ENCODE measurements at places on chromosomes 7 and 10.

GRCh38 chr10:83301732-83302131, 837.6 kb upstream of the GHITM start:
- no peaks in the 10 kb centered on the region for H3K36me3 ChIP-seq
- no peak overlapping the region for H3K27ac ChIP-seq
- no peak for DNase-seq
- no peaks in the 10 kb centered on the region for H3K4me1 ChIP-seq
- H3K27me3 ChIP-seq: no peaks in the 10 kb centered on the region

DNA sequence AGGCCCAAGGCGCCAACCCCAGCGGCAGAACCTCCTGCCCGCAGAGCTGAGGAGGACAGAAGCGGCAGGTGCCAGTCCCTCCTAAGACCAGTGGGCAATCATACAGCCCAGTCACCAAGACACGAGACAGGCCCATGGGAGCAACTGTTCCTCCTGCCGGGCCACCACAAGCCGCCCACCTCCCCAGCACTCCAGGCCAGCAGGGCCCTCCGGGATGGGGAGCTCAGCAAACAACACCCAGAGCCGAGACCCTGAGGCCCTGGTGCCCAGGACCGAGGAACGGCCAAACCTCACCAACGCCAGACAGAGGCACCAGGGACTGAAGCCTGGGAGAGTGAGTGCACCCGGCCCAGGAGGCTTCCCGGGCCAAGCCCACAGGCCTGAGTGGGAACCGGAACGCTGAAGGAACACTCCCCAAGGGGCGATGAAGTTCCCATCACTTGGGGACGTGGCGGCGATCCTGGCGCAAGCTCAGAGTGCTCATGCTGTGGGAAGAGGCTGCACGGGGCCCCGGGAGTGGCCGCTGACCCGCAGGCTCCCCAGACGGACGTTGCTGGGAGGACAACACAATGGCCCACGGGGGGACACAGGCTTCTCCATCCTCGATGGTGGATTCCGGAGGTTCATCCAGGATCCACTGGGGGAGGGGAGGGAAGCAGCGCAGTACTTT, 35.1 kb downstream of the GPER1 start:
- H3K27ac ChIP-seq: no peak overlapping the region
- no peak for DNase-seq
- H3K36me3 ChIP-seq: no peaks in the 10 kb centered on the region
- H3K4me1 ChIP-seq: peaks cover 5% of the 10 kb centered on the region
- H3K4me3 ChIP-seq: no peak overlapping the region
- no peaks in the 10 kb centered on the region for H3K27me3 ChIP-seq

GRCh38 chr10:62554632-62555199, 180.5 kb downstream of the ZNF365 start:
- no peak for DNase-seq
- no peak overlapping the region for H3K4me3 ChIP-seq
- H3K27me3 ChIP-seq: peaks cover 35% of the 10 kb centered on the region
- H3K27ac ChIP-seq: no peak overlapping the region

- no peaks in the 10 kb centered on the region for H3K36me3 ChIP-seq
- H3K27ac ChIP-seq: no peak overlapping the region
- H3K4me1 ChIP-seq: no peaks in the 10 kb centered on the region
These were observed 69.9 kb downstream of the EPDR1 start for GRCh38 chr7:37990337-37990736.

- peaks cover 13% of the 10 kb centered on the region for H3K36me3 ChIP-seq
- peaks cover 74% of the 10 kb centered on the region for H3K4me1 ChIP-seq
- no peaks in the 10 kb centered on the region for H3K27me3 ChIP-seq
- no peak for DNase-seq
- no peak overlapping the region for H3K27ac ChIP-seq
- no peak overlapping the region for H3K4me3 ChIP-seq
These were observed 154.6 kb upstream of the TARP start for GRCh38 chr7:38428041-38428440.

DNA sequence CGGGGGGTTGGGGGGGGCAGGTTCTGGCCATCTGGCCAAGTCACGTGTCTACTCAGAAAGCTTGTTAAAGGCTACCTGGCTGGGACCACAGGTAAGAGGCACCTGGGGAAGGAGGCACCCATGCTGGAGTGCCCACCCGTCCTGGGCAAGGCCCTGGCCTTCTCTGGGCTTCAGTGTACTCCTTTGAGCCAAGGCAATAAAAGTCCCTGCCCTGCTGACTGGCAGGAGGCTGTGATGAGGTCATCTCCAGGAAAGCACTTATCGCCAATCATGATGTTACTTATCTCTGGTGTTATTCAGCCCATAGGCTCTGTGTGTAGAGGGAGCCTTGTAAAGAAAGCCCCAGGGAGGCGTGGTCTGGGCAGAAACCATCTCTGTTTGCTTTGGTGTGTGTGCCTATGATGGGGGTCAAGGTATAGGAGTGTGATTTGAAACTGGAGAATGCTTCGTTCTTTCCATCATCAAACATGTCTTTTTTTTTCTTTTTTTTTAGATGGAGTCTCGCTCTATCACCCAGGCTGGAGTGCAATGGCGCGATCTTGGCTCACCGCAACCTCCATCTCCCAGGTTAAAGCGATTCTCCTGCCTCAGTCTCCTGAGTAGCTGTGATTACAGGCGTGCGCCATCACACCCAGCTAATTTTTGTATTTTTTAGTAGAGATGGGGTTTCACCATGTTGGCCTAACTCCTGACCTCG, 2.5 kb upstream of the CLDN4 start:
- H3K27ac ChIP-seq: no peak overlapping the region
- H3K4me3 ChIP-seq: no peak overlapping the region
- DNase-seq: no peak
- H3K4me1 ChIP-seq: peaks cover 16% of the 10 kb centered on the region

- no peaks in the 10 kb centered on the region for H3K27me3 ChIP-seq
- no peak overlapping the region for H3K4me3 ChIP-seq
- no peaks in the 10 kb centered on the region for H3K36me3 ChIP-seq
- no peak overlapping the region for H3K27ac ChIP-seq
- DNase-seq: no peak
- H3K4me1 ChIP-seq: peaks cover 9% of the 10 kb centered on the region
These were observed 11.7 kb downstream of the RPA3 start for GRCh38 chr7:7706556-7707172.

- no peaks in the 10 kb centered on the region for H3K36me3 ChIP-seq
- H3K4me3 ChIP-seq: no peak overlapping the region
- no peaks in the 10 kb centered on the region for H3K4me1 ChIP-seq
- H3K27me3 ChIP-seq: no peaks in the 10 kb centered on the region
- DNase-seq: no peak
These were observed 138.4 kb upstream of the TNS3 start for GRCh38 chr7:47720141-47720906.

- H3K4me3 ChIP-seq: no peak overlapping the region
- no peak for DNase-seq
- H3K27ac ChIP-seq: no peak overlapping the region
These were observed 430.2 kb upstream of the MKI67 start for GRCh38 chr10:128556182-128557110.

DNA sequence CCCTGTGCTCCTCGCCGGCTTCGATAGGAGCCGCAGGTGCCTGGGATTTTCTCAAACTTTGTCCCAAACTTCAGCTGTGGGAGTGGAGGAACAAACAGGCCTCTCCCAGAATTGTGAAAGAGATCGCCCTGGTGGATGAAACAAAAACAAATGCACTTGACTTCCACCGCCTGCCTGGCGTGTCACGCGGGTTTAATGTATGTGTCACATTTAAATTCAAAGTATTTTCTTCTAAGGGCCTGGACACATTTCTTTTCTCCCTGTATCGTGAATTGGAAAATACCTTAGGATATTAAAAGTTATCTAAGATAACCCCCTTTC, 694 bp upstream of the WASL start:
- H3K36me3 ChIP-seq: peaks cover 22% of the 10 kb centered on the region
- H3K4me1 ChIP-seq: peaks cover 44% of the 10 kb centered on the region
- H3K27me3 ChIP-seq: peaks cover 14% of the 10 kb centered on the region
- peak overlapping the region; percentile 88 for H3K4me3 ChIP-seq

DNA sequence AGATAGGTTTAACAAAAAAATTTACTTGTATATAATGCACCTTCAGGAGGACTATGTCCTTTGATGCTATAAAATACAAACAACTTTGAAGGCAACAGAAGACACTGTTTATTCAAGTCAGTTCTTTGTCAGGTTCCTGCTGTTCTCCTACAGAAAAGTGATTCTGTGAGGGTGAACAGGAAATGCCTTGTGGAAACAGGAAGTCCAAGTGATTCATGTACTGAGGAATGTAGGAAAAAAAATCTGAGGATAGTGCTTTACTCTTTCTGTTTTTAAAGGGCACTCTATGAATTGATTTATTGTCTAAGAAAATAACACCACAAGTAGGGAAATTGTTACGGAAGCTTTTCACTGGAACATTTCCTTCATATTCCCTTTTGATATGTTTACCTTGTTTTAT, 171.9 kb downstream of the HDAC9 start:
- no peaks in the 10 kb centered on the region for H3K4me1 ChIP-seq
- no peak overlapping the region for H3K4me3 ChIP-seq
- H3K27me3 ChIP-seq: no peaks in the 10 kb centered on the region

DNA sequence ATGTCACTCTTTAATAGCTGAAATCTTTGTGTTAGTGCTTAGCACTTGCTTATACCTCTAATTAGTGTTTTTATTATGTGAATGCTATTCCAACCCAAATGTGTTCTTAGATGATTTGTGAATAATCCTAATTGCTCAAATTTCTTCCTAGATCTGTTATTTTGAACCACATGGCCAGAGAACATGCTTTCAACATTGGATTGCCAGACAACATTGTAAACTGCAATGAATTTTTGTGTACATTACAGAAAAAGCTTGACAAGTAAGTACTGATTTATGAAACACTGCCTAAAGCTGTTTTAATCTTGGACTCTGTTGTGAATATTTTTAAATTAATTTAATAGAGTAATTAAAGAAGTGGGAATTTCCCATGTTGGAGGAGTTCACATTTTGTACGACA, 121.1 kb downstream of the ZNF277 start:
- no peaks in the 10 kb centered on the region for H3K4me1 ChIP-seq
- no peak for DNase-seq
- H3K27ac ChIP-seq: no peak overlapping the region
- peaks cover 32% of the 10 kb centered on the region for H3K36me3 ChIP-seq
- no peaks in the 10 kb centered on the region for H3K27me3 ChIP-seq

DNA sequence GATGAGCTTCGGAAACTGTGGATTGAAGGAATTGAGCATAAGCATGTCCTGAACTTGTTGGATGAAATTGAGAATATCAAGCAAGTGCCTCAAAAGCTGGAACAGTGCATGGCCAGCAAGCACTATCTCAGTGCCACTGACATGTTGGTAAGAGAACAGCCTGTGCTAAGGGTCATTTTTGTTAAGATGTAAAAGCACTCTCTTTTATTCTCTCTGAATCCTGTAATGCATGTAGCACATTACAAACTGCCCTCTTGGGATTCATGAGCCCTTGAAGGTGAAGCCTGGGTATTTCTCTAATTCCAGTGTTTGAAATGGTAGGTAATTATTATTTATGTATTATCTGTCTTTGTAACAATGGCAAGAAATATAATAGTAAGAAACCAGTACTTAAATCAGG, 36.1 kb downstream of the EXOC4 start:
- H3K36me3 ChIP-seq: peaks cover 34% of the 10 kb centered on the region
- no peak overlapping the region for H3K27ac ChIP-seq
- DNase-seq: no peak

GRCh38 chr10:132946-133898, 2.0 kb upstream of the ZMYND11 start:
- peak overlapping the region; percentile 71 for H3K27ac ChIP-seq
- peaks cover 7% of the 10 kb centered on the region for H3K27me3 ChIP-seq
- peaks cover 29% of the 10 kb centered on the region for H3K4me1 ChIP-seq
- H3K36me3 ChIP-seq: no peaks in the 10 kb centered on the region

DNA sequence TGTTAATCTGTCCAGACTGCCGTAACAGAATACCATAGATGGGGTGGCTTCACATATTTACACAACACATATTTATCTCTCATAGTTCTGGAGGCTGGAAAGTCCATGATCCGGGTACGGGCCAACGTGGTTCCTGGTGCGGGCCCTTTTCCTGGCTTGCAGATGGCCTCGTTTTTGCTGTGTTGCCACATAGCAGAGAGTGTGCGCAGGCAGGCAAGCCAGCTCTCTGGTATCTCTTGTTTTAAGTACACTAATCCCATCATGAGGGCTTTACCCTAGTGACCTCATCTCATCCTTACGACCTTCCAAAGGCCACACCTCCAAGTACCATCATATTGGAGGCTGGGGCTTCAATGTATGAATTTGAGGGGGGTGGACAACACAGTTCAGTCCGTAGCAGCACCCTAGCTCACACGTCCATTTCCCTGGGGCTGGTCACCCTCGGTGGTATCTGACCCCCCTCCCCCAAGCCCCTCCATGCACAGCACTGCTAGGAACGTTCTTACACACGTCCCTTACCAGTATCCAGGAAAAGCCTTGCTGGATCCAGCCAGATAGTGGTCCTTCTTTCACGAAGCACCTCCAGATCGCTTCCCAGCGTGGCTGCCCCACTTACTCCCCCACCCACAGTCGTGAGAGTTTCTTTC, 21.5 kb downstream of the CUX1 start:
- no peaks in the 10 kb centered on the region for H3K27me3 ChIP-seq
- H3K4me3 ChIP-seq: no peak overlapping the region
- H3K36me3 ChIP-seq: no peaks in the 10 kb centered on the region
- no peaks in the 10 kb centered on the region for H3K4me1 ChIP-seq
- no peak overlapping the region for H3K27ac ChIP-seq
- no peak for DNase-seq

GRCh38 chr7:98049034-98049433, 57.6 kb upstream of the LMTK2 start:
- H3K27ac ChIP-seq: no peak overlapping the region
- no peaks in the 10 kb centered on the region for H3K27me3 ChIP-seq
- no peak overlapping the region for H3K4me3 ChIP-seq
- H3K36me3 ChIP-seq: no peaks in the 10 kb centered on the region
- DNase-seq: no peak
- peaks cover 2% of the 10 kb centered on the region for H3K4me1 ChIP-seq

DNA sequence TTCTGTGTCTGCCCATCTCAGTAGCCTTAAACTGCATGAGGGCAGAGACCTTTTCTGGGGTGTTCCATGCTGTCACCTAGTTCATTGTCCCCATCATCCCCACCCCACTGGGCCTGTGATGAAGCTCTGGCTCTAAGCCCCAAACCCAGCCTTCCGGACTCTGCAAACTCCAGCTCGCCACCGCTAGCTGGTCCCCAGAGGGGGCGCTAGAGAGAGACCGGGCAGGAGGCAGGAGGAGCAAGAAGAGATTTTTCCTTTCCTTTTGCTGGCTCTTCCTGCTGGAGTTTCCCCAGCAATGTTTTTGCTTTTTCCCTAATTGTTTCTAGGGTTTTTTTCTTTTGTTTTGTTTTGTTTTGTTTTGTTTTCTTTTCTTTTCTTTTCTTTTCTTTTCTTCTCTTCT, 234.4 kb downstream of the TEX36 start:
- no peak overlapping the region for H3K4me3 ChIP-seq
- H3K27me3 ChIP-seq: no peaks in the 10 kb centered on the region
- no peaks in the 10 kb centered on the region for H3K36me3 ChIP-seq
- no peaks in the 10 kb centered on the region for H3K4me1 ChIP-seq

- no peak overlapping the region for H3K4me3 ChIP-seq
- no peak for DNase-seq
- no peaks in the 10 kb centered on the region for H3K36me3 ChIP-seq
- no peaks in the 10 kb centered on the region for H3K4me1 ChIP-seq
These were observed 306.2 kb downstream of the GPR37 start for GRCh38 chr7:124459101-124460055.

- H3K27me3 ChIP-seq: no peaks in the 10 kb centered on the region
- peaks cover 66% of the 10 kb centered on the region for H3K36me3 ChIP-seq
- H3K27ac ChIP-seq: peak overlapping the region; percentile 86
- DNase-seq: no peak
These were observed 75.8 kb downstream of the C1GALT1 start for GRCh38 chr7:7257899-7258692.
